Thoracic aorta (tissue), 2 donors: ENCODE measurements at places on chromosomes 13 and 19. TPM values are rescaled to one million over a fixed set of nuclear protein-coding genes. Genes with fewer than 3 reads are reported as not detected.

DNA sequence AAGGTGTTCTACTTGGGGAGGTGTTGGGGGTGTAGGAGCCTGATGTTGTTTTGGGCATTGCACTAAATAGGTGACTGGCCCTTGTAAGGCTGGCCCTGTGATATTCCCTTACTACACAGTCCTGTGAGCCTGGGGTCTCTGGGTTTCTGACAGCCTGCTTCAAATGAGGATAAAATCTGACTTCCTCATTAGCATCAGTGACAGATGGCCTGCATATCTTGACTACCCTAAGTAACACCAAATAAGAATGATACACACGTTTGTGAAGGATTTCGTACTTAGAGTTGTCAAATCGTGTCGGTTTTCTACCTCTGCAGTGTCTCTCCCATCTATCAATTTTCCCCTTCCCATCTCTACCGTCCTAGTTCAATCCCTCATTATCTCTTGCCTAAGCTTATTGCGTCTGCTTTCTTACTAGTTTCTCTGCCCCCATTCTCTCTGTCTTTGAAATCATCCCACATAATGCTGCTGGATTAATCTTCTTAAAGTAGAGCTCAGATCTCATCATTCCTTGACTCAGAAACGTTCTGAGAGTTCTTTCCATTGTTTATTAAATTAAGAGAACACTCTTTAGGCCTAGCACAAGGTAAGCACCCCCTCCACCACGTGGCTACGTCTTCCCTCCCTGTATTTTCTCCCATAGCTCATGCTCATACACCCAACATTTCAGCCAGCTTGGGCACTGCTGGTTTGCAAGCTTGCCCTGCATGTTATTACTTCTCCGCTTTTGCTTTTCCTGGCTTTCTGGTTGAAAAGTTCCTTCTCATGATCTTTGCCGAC, 26.2 kb upstream of the CNMD start:
- DNase-seq, result no peak

GRCh38 chr19:55058781-55059610, 4.0 kb downstream of the RDH13 start:
- DNase-seq, result no peak

GRCh38 chr19:51710163-51710562, 13.6 kb downstream of the HAS1 start:
- no peak for DNase-seq

DNA sequence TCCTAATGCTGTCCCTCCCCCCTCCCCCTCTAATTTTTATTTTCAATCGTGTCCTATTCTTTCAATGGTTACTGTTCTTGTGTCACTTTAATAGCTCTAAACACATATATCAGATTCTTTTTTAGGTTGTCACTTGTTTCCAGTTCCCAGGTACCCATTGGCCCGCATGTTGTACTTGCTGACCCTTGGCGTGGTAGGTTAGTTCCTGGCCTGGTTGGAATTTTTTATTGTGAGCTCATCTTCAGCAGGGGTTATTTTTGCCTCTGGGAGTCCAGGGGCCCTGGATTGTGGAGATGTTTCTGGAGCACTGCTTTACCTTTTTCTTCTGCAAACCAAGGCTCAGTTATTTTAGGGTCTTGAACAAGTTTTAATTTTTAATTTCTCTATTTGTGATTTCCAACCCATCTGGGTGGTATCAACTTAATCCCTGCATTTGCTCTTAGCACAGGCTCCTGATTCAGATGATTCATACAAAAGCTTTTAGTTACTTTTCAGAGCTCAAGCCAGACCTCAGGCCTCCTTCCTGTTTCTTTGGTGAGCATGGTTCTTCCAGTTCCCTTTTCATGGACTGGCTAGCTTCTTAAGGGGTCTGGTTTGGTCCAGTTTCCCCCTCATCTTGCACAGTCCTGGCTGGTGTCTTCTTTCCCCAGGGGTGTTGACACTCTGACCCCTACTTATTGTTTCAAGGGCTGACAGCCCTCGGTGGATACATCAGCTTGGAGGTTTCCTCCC, 220.5 kb downstream of the TM9SF2 start:
- no peak for DNase-seq

DNA sequence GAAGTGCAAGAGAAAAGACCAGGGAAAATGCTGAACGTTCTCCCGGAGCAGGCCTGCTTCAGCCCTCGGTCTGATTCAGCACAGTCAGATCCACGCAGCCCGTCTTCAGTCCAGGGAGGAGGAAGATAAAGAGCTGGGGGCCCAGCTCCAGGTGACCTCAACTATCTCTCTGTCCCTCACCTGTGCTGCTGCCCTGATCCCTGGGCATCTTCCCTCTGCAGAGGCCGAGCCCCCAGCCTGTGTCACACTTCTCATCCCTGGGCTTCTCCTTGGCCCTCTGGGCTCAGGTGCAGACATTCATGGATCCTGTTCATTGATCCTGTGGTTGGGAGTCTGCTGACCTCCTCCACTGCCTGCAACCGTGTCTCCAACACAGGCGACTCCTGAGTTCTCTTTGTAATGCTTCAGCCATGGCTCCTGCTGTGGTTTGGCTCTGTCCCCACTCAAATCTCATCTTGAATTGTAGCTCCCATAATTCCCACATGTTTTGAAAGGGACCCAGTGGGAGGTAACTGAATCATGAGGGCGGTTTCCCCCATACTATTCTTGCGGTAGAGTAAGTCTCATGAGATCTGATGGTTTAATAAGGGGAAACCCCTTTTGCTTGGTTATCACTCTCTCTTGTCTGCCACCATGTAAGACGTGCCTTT, 27.9 kb downstream of the COL4A2 start:
- no peak for DNase-seq

DNA sequence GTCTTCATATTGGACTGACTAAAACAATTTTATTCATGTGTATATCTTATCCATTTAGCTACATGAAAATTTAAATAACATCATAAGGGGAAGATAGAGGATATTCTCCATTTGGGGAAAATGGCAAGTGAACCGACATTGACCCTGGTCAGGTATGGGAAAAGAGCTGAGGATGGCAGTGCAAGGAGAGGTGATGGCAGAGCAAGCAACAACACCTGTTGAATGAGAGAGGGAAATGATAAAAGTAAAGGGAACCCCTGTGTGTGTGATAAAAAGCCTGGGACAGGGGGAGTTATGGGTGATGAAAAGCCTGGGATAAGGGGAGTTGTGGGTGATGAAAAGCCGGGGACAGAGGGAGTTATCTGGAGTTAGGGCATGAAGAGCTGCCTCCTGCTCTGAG, 4.0 kb downstream of the CLC start:
- DNase-seq, result no peak

DNA sequence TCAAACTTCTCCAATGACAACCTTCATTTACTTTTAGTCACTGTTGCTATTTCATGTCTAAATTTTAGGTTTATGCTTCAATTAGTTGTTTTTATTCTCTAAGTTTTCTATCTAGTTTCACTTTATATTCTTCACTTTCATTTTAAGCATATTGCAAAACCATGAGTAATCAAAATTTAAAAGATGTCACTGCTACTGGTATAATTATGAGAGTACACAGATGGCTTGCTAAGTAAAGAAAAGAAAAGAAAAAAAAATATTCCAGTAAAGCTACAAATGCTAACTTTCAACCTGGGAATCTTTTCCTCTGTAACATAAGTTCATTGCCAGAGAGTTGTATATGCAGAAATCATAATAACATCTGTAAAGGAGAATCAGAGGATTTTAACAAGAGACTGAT, 1624.7 kb downstream of the PCDH9 start:
- DNase-seq, result no peak

- no peak for DNase-seq
Measured at GRCh38 chr13:30480292-30480950, 14.7 kb upstream of the HMGB1 start.

GRCh38 chr13:94329277-94329676, 150.2 kb downstream of the DCT start:
- DNase-seq, result no peak

DNA sequence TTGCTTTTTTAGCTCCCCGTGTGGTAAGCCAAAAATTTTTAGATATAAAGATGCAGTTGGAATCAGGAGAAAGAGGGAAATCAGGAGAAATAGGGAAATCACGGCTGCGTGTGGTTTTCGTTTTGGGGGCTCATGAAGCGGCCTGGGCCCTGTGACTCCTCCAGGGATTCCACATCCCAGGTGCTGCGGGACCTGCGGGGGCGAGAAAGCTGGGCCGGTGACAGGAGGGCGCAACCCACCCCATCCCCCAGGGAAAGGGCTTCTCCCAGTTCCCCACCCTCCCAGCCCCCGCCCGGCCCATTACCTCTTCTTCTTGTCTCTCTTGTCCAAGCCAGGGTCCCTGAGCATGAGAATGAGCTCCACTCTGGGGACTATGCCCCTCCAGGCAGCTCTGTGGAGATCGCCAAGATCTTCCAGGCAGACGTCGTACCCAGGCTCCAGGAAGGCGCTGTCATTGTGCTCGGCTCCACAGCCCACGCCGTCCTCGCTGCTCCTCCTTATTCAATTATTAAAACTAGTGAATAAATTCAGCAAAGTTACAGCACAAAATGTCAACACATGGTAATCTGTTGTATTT, 111.0 kb downstream of the MRPL57 start:
- no peak for DNase-seq

GRCh38 chr13:39910833-39911232, 255.4 kb downstream of the COG6 start:
- DNase-seq, result no peak

DNA sequence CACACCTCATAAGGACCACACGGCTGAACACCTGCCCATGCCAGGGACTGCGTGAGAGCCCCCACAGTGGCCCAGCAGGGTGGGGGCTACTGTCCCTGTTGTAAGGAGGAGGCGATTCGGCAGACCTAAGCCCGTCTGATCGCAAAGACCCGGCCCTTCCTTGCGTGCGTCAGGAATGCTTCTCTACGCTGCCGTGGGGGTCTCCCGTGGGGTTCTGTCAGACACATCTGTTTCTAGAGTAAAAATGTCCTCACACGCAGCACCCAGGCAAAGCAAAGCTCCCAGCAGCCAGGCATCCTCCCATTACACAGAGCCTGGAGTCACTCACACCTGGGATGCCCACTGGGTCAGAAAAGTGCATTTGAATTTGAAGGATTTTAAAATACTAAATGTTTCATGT, 147.7 kb upstream of the SOX1 start:
- no peak for DNase-seq

- no peak for DNase-seq
Measured at GRCh38 chr13:35471706-35472322, 4.7 kb downstream of the MAB21L1 start.

DNA sequence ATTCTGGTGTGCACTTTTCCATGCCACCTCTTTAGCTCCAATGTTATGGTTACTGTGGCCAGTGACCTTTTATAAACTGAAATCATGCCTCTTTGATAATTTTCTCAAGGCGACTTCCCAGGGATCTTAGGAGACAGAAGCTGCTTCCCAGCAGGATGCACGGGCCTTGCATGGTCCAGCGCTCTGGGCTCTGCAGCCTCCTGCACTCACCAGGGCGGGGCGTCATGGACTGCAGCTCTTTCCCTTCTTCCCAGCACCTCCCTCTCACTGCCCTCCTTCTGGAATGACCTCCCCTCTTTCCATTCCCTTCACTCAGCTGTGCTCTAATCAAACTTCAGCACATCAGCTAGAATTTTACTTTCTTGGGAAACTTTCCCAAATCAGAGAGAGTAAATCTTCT, 318.3 kb downstream of the IRS2 start:
- DNase-seq, result no peak

- DNase-seq, result no peak
Measured at GRCh38 chr13:27053210-27053884, 118.3 kb downstream of the USP12 start.

- no peak for DNase-seq
Measured at GRCh38 chr13:38415233-38415632, 65.6 kb downstream of the UFM1 start.

DNA sequence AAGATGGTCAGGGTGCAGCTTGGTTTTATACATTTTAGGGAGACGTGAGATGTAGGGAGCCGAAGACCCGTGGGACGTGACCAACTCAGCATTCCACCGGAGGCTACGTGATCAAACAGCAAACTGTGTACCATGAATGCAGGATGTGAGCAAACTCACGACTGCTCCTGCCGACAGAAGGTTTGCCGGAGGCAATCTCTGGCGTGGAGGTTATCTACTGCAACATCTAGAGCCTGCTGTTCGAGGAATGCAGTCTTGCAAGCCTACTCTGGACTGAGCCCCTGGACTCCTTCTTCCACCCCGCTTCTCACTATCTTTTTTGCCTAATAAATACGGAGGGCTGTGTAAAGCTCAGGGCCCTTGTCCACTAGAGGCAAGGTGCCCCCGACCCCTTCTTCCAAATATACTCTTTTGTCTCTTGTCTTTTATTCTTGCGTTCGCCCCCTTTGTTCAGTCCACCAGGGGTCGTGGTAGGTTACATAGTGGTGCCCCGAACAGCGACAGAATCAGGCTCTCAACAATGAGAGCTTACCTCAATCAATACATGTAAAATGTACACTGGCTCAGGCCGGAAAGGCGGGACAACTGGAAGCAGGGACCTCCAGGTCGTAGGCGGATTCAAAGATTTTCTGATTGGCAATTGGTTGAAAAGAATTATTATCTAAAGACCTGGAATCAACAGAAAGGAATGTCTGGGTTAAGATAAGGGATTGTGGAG, 8.9 kb upstream of the OR1I1 start:
- DNase-seq, result no peak

GRCh38 chr19:2215281-2215751, 20.8 kb downstream of the PLEKHJ1 start:
- DNase-seq, result no peak

DNA sequence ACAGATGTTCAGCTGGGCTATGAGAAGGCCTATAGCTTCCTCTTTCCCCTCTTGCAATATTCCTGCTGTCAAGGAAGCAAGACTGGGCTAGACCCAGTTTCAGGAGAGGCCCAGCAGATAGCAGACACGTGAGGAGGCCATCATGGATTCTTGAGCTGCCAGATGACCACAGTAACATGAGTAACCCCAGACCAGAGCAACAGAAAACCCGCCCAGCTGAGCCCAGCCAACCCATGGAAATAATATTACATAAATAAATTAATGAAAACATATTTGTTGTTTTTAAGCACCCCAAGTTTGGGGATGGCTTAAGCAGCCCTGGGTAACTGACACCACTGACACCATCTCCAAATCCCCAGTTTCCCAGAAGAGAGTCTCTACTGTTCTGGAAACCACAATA, 50.2 kb upstream of the PDCD5 start:
- no peak for DNase-seq

GRCh38 chr13:47897411-47898050, 103.5 kb downstream of the SUCLA2 start:
- no peak for DNase-seq

- DNase-seq, result no peak
Measured at GRCh38 chr19:52670046-52670445, 31.9 kb upstream of the ZNF83 start.

Gene SERPINE3
- total RNA-seq, result not detected

Gene SRRM5
- total RNA-seq, result not detected

Gene KIR3DL2
- not detected for total RNA-seq

Gene KLK14
- not detected for total RNA-seq

Gene PTH2
- total RNA-seq, result not detected

Gene SYNGR4
- not detected for total RNA-seq

Gene SDHAF1
- total RNA-seq, result 70.5 TPM

Gene AXL
- total RNA-seq, result 138 TPM

Gene RPL36
- 397 TPM for total RNA-seq

Gene OR10H1
- total RNA-seq, result not detected

Gene RTBDN
- total RNA-seq, result not detected

Gene ZNF726
- 0.63 TPM for total RNA-seq

Gene CRTC1
- total RNA-seq, result 11.2 TPM

Gene PTGER1
- total RNA-seq, result 2.8 TPM

Gene GIPC3
- total RNA-seq, result 1.1 TPM
